Lower lobe of right lung (tissue), 2 donors: ENCODE measurements at places on chromosomes 16 and 17. TPM values are rescaled to one million over a fixed set of nuclear protein-coding genes. Genes with fewer than 3 reads are reported as not detected.

GRCh38 chr16:67458121-67458641 lies 22.8 kb downstream of the ATP6V0D1 start:
- no peak for DNase-seq

GRCh38 chr17:47213540-47213939 lies 4.4 kb downstream of the MYL4 start:
- no peak for DNase-seq

DNA sequence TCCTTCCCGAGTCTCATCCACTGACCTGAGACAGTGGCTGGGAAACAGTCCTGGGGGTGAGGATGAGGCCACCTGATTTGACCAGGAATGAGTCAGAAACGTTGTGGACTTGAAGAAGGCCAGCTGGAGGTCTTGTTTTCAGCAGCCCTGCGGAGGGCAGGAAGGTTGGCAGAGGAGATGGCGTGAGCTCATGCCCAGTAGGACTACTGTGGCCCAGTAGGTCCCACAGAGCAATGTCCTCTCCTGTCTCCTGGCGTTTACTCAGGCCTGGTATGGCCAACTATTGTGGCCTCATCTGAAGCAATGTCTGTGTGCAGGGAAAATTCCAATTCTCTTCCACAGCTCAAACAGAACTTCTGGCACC lies 84.1 kb upstream of the DNAJA2 start:
- no peak for DNase-seq

Gene TMEM235
- not detected for total RNA-seq

Gene SLC13A2
- not detected for total RNA-seq

Gene IGF2BP1
- total RNA-seq: not detected

Gene PRR15L
- total RNA-seq: 48.1 TPM

- DNase-seq: no peak
Measured at GRCh38 chr17:39360537-39360936, 40.9 kb downstream of the FBXL20 start.

DNA sequence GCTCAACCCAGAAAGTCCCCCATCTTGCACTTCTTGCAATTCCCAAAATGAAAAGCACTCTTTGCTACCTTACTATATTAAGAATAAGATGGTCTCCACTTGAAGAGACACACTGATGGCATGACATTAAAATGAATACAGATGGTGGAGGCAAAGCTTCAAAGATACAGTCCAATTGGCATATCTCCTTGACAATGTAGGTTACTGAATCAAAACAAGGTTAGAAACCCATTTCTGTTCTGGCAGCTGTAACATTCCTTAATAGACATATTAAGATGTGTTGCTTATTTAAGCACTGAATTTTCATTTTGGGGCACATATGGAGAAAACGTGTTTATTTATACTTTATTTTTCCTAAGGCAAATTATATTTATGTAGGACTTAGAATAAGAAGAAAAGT lies 1262.8 kb upstream of the CDH8 start:
- no peak for DNase-seq

GRCh38 chr17:67050066-67050465 lies 5.7 kb downstream of the CACNG1 start:
- DNase-seq: no peak
